ENCODE measurements at places on chromosomes 6 and 20.

DNA sequence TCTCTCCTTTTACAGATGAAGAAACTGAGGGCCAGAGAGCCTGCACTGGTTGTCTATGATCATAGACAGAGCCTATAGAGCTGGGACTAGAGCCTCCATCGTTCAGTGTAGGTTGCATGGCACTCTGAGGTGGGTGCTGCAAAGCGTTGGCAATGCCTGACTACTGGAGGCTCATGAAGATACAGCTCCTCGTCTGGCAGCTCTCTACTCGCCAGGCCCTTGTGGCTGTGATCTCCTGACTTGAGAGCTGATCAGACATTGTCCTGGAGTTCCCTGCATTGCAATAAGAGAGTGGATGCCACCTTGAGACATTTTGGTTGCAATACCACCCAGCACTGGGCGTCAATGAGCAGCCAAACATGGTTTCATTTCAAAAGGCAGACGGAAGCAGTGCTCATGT lies 270.1 kb upstream of the ARID1B start:
- DNase-seq = no peak

- no peak for DNase-seq
Observed at GRCh38 chr20:7496394-7496991, 443.8 kb downstream of the HAO1 start.

DNA sequence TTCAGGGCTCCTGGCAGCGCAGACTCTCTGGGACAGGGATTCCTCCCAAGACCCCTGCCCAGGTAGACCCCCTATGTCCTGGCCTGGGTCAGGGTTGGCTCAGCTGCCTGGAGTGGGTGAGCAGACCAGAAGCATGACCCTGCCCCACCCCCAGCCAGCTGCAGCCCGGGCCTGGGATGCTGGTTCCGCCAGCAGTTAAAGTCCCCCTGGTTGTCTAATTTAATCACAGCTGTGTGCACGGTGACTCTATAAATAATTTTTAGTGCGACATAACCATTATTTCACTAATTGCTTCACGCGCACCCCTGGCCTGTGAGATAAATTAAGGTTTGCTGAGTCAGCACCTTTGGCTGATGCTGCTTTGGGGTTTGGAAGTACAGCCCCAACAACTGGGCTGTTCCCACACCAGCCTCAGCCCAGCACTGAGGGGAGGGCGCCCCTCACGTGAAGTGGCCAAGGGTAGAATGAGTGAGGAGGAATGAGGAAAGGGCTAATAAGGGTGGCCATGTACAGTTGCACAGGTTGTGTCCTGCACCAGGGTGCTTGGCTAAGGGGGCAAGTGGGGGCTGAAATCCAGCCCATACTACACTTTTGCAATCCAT lies 26.1 kb upstream of the CDH22 start:
- DNase-seq = no peak

DNA sequence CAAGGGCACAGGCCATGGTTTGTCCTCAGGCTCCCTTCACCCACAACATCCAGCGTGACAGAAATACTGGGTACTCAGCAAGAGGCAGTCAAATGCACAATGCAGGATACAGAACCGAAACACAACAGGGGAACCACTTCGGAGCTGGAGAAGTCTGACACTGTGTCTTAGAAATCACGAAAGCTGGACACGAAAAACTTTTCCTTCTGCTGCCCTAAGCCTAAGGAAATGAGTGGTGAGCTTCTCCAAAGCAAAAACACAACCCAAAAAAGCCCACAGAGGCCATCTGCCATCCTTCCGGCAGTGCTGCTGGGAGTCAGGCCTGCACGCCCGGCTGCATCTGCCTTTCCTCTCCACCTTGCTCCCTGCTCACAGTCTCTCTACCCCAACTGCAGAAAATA lies 106.3 kb downstream of the SLC23A2 start:
- DNase-seq = no peak

DNA sequence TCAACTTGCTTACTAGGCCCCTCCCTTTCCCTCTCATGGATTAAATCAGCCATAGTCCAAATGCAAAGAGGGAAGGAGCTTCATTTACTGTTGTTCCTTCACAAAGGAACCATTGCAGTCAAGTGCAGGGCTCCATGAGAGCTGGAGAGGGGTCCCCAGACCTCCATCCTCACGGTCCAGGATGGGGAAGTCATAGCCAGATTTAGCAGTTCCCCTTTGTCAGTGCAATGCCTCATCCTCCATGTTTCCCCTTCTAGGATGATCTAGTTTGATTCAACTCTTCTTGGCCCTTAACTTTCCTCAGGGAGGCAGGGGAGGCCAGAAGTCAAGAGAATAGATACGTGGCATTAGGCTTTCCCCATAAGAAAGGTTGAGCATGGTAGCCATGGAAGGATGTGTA lies 66.5 kb upstream of the FUCA2 start:
- no peak for DNase-seq

GRCh38 chr6:63677282-63677681 lies 41.7 kb downstream of the PHF3 start:
- DNase-seq = no peak

DNA sequence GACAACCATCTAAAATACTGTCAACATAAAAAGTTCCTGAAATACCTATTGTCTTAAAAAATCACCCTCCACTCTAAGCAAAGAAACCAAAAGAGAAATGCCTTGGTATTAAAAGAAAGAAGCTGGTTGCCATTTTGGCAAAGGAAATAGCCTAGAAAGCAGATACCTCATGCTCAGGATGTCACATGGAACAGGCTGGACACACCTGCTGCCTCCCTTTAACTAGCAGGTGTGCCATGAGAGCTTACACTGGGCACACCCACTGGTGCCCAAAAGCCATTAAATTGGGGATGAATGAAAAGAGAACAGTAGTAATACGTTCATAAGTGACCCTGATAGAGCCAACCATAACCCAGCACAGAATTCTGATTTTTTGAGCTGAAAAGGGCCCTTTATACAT lies 1.5 kb downstream of the SLC23A2 start:
- no peak for DNase-seq

- no peak for DNase-seq
Observed at GRCh38 chr6:131368198-131368911, 204.7 kb upstream of the ARG1 start.

- no peak for DNase-seq
Observed at GRCh38 chr6:100339574-100340255, 125.0 kb downstream of the SIM1 start.

- DNase-seq = no peak
Observed at GRCh38 chr20:58375759-58376352, 13.2 kb upstream of the VAPB start.

- no peak for DNase-seq
Observed at GRCh38 chr6:168213121-168213524, 106.5 kb downstream of the DACT2 start.

GRCh38 chr20:42338294-42339201 lies 720.4 kb upstream of the CHD6 start:
- no peak for DNase-seq

DNA sequence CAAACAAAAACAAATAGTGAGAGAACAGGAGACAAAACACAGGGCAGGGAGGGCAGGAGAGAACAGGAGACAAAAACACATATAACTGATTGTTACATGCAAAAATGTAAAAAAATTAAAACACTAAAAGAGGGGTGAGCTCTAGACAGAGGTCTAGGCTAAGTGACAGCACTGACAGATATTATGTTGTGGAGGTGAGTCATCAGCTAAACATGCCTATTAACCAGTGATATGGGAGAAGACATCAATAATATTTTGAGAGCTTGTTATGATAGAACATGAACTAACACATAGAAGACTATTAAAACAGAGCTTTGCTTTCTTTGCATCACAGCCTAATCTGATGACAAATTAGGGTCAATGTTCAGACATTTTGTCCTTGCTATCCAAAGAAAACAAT lies 972.7 kb downstream of the PRIM2 start:
- no peak for DNase-seq

GRCh38 chr6:1903780-1904465 lies 294.2 kb downstream of the FOXC1 start:
- no peak for DNase-seq

DNA sequence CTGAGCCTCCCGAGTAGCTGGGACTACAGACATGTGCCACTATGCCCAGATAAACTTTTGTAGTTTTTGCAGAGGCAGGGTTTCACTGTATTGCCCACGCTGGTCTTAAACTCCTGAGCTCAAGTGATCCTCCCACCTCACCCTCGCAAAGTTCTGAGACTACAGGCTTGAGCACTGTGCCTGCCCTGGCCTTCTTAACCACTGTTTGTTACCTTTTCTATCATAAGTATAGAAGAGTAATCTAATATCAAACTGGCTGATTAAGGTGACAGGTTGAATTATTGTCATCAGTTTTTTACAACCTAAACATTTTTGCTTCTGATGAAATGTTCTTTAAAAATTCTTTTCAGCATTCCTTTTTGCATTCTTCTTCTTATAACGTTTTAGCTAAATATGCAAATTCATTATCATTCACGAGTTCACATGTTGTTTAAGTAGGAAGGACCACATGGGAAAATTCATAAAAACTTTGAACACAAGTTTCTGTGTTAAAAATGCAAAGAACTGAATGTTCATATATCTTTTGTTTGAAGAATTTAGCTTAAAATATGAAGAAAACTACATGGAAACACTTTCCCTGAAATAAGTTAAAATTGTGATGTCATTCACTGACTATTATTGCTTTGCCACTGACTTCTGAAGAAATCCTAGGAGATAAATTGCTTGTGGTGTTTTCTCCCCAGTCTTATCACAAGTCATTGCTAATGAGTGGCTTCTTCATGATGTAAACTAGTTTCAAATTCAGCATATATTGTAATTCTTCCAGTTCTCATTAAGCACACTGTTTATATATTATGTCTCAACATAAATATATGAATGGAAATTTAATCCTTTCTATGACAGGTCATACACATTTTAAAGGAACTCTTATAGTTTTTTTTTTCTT lies 106.7 kb downstream of the ADGRB3 start:
- DNase-seq = no peak

- no peak for DNase-seq
Observed at GRCh38 chr6:69097948-69098347, 462.9 kb downstream of the ADGRB3 start.

DNA sequence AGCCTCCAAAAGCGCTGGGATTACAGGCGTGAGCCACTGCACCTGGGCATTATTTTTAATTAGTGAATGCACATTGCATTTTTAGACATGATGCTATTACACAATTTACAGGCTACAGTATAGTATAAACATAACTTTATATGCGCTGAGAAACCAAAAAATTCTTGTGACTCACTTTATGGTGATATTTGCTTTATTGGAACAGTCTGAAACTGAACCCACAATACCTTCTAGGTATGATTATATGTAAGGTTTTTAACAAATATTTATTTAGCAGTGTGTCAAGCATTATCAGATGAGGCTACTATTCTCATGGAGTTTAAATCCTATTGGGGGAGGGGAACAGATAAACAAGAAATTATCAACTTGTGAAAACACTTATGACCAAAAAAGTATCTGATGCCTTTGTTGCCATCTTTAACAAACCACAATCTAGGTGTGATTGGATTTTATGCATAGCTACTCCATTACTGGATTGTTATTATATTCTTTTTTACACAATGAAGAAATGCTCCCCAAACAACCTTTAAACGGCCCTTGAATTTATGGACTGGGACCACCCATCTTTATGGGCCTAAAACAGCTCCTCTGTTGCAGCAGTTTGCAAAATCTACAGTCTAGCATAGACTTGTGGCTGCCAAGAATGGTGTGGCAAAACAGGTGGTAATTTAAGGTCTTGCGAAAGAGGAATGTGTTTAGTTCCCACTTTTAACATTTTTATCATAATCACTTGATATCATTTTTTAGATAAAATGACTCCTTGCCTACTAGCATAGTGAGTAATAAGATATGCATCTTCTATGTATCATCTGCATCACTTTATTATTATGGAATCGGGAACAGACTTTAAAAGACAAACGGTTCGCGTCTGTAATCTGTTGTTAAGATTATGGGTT lies 159.2 kb upstream of the C6orf118 start:
- DNase-seq = no peak

DNA sequence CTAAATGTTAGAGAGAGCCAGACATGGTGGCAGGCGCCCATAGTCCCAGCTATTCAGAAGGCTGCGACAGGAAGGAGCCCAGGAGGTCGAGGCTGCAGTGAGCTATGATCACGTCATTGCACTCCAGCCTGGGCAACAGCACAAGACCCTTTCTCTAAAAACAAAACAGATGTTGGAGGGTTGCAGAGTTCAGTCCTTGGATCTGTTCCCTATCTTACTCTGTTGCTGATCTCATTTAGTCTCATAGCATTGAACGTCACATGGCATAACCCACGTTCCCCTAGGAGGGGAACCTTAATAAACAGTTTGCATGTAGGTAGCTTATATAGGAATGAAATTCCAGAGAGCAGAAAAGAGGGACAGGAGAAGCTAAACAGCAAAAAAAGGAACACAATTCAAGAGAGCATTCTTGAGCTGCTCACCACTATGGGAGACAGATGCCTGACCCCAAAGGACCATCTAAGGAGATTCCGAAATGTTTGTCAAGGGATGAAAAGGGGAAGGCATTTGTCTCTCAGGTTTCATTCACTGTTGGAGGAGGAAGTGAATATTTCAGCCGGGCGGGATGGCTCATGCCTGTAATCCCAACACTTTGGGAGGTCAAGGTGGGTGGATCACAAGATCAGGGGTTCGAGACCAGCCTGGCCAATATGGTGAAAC lies 54.6 kb upstream of the PIM1 start:
- no peak for DNase-seq

GRCh38 chr6:54086439-54086838 lies 24.8 kb upstream of the MLIP start:
- DNase-seq = no peak
